ENCODE measurements at places on chromosomes 7 and 10.

GRCh38 chr7:97751566-97751965 is 19.7 kb downstream of the TAC1 start:
- DNase-seq, result no peak

GRCh38 chr10:17022896-17023295 is 106.7 kb downstream of the CUBN start:
- DNase-seq, result no peak

- no peak for DNase-seq
These were observed 116.8 kb downstream of the ARID5B start for GRCh38 chr10:62018131-62018911.

- DNase-seq, result no peak
These were observed 453.4 kb upstream of the CELF2 start for GRCh38 chr10:10564081-10564794.

GRCh38 chr10:89553064-89553734 is 17.8 kb upstream of the SLC16A12 start:
- DNase-seq, result peak; percentile 65

DNA sequence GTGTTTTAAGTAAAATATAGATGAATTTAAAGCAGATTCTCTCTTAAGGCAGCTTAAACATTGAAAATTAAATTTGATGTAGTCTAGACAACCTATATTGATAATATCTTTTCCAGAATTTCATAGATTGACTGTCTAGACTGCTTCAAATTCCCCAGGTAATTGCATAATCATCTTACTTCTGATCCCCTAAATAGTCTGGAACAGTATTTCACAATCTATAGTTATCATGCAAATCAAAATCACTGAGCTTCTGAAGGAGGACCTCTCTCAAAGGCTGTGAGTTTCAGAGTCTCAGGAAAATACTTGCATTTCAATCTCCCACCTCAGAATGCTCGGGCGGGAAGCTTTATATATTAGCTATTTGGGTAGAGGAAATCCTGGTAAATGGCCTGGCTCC is 87.3 kb downstream of the SEMA3A start:
- no peak for DNase-seq

DNA sequence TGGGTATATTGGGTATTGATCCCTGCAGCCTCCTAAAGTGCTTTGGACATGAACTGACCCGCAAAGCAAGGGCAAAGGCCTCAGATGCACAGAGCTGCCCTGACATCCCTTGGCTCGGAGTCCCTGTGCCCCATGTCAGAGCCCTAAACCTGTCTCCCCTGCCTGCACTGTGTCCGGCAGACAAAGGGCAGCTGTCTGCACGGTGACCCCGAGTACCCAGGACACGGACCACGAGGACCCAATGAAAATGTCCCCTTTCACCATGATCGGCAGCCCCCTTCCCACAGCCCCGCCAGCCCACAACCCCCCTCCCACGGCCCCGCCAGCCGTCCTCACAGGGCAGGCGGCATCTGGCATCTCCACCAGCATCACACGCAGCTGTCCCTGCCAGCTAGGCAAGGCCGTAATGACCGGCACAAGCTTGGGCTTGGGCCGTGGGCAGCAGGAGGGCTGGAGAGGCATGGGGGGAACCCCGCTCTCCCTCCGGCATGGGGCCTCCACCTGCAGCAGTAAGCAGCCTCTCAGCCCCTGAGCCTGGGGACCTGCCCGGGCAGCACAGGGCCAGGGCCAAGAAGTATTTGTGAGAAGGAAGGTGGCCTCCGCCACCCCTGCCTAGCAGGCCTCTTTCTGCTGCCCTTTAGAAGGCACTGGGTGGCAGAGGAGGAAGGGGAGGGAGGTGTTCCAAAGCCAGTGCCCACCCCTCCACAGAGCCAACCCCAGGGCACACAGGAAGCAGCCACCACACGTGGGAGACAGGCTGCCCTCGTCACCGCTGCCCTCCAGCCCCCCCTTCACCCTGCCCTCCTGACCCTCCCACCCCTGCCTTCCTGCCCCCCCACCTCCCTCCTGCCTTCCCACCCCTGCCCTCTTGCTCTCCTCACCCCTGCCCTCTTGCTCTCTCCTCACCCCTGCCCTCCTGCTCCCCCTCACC is 10.1 kb downstream of the NUDT1 start:
- no peak for DNase-seq

DNA sequence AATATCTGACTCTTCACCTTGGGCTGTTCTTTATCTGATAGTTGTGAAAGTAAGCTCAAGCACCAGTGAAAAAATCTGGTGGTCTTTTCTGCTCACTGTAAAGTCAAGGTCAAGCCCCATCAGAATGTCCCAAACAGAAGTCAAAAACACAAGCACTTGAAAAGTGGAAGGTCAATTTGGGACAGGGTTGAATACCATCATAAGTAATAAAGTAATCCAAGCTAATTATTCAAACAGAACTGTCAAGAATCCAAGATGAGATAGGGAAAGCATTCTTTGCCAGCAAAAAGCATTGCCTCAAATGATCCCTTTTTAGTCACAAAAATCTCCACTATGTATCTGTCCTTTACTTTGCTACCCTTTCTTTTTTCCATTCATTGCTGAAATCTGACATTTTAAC is 430.1 kb upstream of the NPVF start:
- DNase-seq, result no peak

GRCh38 chr7:50851451-50851850 is 68.8 kb upstream of the GRB10 start:
- DNase-seq, result no peak

GRCh38 chr10:26914898-26915297 is 54.1 kb upstream of the ABI1 start:
- DNase-seq, result no peak

DNA sequence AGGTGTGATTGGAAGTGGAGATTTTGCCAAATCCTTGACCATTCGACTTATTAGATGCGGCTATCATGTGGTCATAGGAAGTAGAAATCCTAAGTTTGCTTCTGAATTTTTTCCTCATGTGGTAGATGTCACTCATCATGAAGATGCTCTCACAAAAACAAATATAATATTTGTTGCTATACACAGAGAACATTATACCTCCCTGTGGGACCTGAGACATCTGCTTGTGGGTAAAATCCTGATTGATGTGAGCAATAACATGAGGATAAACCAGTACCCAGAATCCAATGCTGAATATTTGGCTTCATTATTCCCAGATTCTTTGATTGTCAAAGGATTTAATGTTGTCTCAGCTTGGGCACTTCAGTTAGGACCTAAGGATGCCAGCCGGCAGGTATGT is 13.6 kb downstream of the STEAP2 start:
- DNase-seq, result no peak

DNA sequence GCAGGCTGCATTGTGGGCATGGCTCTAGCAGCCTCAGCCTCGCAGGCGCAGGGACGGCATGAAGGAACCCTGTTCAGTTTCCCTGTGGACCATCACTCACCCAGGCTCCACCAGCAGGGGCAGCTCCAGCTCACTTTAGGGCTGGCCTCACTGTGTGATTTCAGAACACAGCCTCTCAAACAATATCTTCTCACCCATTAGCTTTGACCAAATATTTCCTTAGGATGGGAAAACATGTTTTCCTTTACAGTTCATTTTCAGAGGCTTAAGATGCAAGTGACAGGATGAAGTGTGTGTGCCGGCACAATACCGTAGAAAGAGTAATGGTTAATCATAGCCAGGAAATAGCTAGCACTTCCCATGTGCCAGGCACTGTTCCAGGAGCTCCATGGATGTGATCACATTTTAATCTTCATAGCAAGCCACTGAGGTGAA is 58.2 kb downstream of the LANCL2 start:
- no peak for DNase-seq

- no peak for DNase-seq
These were observed 5.2 kb downstream of the INPP5A start for GRCh38 chr10:132542819-132543218.

DNA sequence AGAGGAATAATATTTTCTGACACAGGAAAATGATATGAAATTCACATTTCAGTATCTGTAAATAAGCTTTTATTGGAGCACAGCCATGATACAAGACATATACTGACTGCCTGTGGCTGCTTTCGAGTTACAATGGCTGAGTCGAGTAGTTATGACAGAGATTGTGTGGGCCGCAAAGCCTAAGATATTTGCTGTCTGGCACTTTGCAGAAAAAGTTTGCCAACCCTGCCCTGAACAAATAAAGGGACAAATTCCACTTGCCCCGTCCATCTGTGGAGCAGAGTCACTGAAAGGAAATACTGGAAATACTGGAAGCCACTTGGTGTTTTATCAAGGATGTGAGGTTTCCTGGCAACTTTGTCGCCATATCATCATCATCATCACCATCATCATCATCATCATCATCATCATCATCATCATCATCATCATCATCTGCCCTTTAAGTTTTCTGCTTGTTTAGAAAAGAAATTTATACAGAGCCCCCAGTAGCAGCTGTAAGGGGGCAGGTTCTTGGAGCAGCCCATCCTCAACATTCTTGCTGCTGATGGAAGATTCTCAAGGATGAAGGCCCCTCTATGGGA is 85.8 kb downstream of the TCF7L2 start:
- no peak for DNase-seq

DNA sequence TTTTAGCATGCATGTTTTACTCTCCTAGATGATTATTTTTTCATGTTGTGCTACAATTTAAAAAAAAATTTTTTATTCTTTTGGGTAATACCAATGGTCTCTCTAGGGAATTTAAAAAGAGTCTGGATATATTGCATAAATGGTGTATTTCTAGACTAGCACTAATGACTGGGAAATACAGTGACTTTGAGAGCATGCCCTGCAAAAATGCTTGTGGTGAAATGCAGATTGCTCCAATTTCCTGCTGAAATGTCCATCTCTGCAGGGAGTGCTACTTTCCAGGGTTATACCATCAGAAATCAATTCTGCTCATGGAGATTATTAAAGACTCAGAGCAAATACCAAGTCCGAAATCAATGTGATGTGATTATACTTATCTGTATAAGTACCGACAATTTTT is 186.1 kb downstream of the PRKG1 start:
- DNase-seq, result no peak

DNA sequence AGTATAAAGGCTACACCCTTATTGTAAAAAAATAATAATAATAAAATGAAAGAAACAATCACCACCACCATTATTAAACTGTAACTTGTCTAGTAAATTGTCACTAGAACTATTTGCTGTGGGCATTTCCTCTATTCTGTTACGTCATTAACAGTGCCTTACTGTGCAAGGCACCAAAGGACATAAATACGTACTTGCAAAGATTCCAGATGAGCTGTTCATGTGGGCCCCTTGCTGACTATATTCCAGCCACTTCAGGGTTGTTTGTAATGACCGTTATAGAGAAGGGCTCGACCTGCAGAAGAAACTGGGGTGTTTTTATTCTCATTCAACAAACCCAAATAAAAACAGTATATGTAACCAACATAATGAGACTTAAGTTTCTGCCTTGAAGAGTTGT is 60.4 kb downstream of the KLRG2 start:
- no peak for DNase-seq

- DNase-seq, result no peak
These were observed 66.1 kb downstream of the FZD1 start for GRCh38 chr7:91330191-91330808.

DNA sequence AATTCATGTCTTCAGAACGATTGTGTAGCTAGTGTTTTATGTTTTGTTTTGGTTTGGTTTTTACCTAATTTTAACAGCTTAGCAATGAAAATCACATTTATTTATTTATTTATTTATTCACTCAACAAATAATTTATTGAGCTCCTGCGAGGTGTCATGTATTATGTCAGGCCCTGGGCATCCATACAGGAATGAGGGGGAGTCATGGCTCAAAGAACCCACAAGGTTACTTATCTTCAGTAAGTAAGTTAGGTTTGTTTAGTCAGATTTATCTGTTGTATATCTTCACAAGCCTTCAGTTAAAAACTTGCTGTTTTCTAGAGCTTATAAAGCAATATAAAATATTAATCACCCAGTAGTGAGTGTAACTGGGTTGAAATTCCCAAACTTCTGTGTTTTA is 45.4 kb downstream of the FOXP2 start:
- no peak for DNase-seq

DNA sequence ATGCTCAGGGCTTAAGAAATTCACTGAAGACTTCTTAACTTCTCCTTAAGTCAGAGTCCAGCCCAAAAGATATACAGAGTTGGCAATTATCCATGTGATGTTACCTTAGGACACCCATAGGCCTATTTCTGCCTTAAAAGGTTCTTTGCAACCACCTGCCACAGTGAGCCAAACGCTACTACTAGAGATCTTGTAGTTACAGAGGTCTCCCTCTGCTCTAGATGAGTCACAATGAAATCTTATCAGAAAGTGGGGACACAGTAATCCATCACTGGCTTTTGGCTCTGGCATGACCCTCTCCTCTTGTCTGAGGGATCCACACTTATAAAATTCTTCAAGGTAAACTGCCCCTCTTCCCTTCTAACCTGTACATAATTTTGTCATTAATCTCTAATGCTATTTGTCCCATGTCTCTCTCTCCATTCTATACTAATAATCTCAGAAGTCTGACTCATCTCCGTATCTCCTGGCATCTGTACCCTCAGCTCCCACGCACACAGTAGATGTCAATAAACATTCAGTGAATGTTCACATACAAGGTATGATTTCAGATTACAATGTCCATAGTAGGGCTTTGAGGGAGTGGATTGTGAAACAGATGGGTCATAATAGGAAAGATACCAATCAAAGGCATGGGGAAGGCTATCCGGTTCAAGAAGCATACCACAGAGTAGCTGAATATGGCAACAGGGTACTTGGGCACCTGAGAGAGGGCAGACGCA is 112.1 kb downstream of the SGMS1 start:
- DNase-seq, result no peak

DNA sequence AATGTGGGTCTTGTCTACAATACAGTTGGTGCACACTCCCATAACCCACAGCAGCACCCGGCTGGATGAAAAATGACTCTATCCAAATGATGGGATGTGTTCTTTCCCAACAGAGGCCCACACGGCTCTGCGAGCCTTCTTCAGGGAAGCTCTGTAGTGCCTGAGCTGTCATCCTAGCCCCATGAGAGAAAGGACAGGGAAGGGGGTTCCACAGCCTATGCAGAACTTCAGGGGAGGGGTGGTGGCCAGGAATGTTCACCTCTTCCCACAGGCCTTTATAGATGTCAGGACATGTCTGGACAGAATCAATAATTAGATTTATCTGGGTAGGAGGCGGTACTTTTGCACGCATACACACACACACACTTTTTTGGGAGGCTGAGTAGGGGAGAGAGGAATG is 109.0 kb downstream of the JCAD start:
- DNase-seq, result no peak

- DNase-seq, result no peak
These were observed 84.0 kb upstream of the TMEM248 start for GRCh38 chr7:66837007-66837406.

GRCh38 chr10:74500026-74500704 is 326.2 kb upstream of the KAT6B start:
- no peak for DNase-seq

- no peak for DNase-seq
These were observed 61.4 kb downstream of the IPMK start for GRCh38 chr10:58206251-58206650.

DNA sequence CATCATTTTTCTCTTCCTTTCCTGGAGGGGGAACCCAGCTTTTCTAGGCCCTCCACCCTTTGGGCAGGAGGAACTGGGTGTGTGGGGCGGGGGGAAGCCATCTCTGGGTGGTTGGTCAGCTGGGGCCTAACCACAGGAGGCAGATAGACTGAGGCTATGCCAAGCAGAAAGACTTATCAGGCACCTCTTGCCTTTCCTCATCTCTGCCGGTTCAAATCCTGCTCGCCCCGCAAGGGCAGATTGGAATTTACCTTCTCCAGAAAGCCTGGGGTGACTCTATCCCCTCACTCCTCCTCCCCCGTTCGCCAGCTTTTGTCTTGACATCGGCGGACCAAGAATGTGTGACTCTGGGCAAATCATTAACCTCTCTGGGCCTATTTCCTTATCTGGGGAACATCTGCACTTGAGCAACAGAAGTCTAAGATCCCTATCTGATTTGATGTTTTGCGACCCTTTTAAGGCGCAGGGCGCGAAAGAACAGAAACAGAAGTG is 584 bp upstream of the GARS1 start:
- no peak for DNase-seq
